ENCODE measurements at places on chromosomes 1 and 21.

GRCh38 chr1:30864681-30865080, 43.9 kb downstream of the SDC3 start:
- no peak for DNase-seq

GRCh38 chr1:205168291-205168690, 43.2 kb downstream of the DSTYK start:
- DNase-seq: no peak

DNA sequence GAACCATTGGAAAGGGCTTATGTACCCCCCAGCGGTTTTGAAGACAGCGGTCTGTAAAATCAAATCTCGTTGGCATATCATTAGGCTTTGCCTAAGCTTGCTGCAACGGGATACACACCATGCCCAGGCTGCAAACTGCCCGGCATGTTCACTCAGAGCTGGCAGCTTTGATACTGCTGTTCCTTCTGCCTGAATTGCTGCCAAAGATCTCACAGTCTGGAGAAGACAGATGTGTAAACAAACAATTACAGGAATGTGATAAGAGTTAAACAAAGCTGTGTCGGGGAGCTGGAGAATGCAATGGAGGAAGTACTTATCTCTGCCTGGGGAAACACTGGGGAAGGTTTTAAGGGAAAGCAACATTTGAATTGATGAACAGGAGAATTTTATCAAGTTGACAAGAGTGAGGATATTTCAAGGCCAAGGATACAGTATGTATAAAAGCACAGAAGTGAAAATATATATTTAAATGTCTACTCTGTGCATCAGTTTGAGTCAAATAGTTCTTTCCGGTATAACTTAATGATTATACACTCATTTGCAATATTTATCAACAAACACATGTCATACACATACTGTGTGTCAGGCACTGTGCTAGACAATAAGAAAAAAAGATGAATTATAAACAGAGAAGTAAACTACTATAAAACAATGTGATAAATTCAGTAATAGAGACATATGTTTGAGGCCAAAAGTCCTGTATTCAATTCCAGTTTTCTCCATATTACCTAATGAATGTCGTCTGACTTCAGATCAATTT, 29.9 kb downstream of the CHML start:
- DNase-seq: no peak

- DNase-seq: no peak
These were observed 6.3 kb upstream of the LYST start for GRCh38 chr1:235873045-235873444.

DNA sequence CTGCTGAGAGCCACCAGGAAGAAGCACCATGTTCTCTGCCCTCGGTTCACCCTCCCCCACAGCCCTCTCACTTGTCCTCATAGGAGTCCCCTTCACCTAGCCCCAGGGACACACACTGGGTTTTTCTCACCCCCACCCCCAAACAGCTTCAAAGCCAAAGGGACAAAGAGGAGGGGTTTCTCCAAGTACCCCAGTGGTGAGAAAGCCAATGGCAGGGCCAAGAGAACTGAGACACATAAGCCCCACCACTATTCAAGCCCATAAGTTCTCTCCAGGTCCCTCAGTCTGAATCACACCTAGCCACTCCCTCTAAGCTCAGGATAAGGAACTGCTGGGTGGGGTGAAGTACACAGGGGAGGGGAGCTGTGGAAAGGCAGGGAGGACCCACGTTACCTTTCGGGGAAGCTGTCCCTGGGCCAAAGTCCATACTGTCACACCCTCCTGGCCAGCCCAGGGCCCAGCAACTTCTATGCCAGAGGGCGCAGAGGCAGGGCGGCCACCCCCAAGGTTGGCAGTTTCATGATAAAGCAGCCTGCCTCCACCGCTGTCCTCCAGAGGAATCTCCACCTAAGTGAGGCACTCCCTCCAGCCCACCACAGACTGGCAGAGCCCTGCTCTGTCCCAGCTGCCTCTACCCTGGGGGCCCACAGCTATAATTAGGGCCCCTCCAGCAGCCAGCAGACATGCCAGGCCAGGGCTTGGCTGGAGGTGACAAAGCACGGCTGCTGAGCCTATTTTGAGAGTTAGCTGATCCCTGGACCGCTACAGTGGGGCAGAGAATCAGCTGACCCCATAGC, 39.0 kb upstream of the PPP1R15B start:
- DNase-seq: no peak

DNA sequence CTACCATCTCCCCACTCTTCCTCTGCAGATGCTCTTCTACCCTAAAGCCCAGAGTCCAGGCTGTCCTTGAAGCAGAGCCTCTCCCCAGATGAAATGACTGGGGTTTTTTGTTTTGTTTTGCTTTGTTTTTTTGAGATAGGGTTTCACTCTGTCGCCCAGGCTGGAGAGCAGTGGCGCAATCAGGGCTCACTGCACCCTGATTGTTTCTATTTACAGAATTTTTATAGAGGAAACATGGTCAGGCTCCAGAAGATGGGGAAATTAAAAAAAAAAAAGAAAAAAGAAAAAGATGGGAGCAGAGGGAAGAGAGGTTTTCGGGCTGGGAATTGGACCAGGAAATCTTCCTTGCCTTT, 43.7 kb upstream of the ZNF281 start:
- no peak for DNase-seq

GRCh38 chr1:30318864-30319718, 404.3 kb downstream of the MATN1 start:
- DNase-seq: no peak

- DNase-seq: no peak
These were observed 340.2 kb upstream of the NR5A2 start for GRCh38 chr1:199687321-199687720.

DNA sequence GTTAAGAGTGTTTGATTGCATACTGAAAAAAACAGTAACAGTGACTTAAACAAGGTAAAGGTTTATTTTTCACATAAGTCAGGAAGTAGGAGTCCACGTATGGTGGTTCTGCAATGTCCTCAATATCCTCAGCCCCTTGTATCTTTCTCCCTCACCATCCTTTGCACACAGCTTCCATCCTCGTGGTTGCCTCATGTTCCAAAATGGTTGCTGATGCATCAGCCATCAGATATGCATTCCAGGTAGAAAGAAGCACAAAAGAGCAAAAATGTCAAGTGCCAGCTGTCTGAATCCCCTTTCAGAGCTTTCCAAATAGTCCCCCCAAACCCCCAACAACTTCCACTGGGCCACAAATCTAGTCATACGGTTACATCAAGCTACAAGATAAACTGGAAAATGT, 138.1 kb downstream of the SYF2 start:
- DNase-seq: no peak

GRCh38 chr1:195608883-195609282, 999.4 kb downstream of the KCNT2 start:
- DNase-seq: no peak

GRCh38 chr21:45004059-45004422, 64.2 kb downstream of the SLX9 start:
- no peak for DNase-seq

DNA sequence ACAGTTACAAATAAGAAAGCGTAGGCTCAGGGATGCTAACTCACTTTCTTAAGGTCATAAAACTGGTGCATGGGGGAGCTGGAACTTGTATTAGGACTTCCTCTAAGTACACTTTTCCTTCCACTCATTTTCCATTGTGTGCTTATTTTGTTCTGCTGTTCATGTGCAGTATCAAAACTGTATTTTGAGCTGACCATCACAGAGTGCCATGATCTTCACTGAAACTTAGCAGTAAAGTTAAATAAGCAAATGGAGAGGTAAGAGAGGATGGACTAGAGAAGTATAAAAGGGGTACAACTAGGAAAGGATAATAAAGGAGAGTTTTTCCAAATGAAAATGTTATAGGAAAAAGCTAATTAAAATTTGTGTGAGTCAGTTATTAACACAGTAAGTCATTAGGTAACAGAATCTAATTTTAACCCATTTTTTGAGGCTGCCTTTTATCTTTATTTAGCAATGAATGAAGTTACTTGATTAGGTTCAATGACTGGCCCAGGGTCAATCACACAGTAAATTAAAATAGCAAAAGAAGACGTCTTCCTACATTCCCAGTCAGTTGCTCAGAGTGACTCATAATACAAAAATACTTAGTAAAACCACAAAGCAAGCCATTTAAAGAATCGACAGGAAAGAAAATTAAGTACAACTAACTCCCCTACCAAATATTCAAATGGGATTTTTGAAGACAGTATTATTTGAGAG, 165.8 kb upstream of the C1orf105 start:
- DNase-seq: no peak

DNA sequence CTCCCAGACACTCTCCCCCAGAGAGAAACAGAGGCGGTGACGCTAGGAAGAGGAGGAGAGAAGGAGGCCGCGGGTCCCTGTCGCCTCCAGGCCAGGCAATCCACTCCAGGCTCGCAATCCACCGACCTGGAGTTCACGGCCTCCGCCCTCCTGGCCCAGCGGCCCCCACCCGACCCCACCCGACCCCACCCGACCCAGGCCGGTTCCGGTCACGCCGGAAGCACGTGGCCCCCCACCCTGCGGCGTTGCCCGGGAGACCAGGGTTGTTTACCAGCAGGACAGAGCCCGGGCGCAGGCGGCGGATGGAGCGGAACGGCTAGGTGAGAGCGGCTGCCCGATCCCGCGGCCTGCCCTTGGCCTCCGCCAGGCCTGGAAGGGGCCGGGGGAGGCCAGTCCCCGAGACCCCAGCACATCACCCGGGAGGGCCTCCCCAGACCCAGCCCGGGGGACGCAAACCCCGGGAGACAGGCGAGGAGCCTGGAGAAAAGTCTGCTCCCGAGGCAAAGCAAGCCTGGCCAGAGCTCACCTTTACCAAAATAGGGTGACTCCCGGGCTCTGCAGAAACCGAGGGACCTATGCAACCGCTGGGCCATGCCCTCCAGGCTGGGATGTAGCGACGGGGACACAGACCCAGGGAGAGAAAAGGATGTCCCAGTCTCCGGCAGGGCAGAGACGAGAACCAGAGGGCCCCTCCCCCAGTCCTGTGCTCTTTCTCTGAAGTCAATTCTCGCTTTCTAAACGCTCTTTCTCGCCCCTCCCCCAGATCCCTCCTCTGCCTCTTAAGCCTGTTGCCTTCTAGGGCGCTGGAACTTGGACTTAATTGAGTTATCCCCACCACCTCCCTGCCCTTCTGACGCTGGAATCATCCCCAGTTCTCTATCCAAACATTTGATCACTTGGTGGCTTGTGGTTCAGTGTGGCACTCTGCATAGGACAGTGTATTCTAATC, at the start of the genes PLA2G2C and UBXN10:
PLA2G2C (minus strand) TSS at position 685 of the 949 bp plus-strand sequence. CDS start 9,155 bp downstream, outside the sequence.
UBXN10 (plus strand) TSS at position 263 of the 949 bp plus-strand sequence. CDS start 4,466 bp downstream, outside the sequence.
- DNase-seq: no peak

DNA sequence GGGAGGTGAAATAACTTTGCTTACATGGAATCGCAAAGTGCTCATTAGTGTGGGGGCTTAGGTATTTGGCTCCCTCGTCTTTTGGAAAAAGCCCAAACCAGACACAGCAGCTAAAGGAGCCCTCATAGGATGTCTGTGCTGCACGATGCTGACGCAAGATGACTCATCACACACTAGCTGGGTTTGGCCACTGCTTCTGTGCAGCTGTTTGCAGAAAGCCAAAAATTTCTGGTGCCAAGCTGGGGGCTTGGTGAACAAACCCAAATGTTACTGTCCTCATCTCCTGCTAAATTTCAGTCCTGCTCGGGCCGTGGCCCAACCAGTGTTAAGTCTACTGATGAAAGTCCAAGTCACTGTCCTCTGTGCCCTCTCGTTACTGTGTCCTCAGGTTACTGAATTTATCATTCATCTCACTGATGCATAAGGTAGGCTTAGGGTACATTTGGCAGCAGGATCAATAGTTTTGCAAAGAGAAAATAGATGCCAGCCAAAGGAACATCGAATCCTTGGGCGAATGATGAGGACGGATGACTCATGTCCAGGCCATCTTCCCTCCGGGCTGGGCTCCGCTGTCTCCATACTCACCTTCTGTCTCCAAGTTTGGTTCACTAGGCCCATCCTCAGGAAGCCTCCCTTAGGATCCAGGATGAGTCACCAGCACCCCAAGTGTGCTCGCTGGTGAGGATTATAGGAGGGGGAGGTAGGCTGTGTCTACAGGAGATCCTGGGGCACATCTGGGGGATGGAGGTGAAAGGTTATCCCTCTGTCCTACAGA, 177.7 kb downstream of the ADSS2 start:
- no peak for DNase-seq

GRCh38 chr1:175005085-175005783, 5.5 kb downstream of the CACYBP start:
- no peak for DNase-seq

DNA sequence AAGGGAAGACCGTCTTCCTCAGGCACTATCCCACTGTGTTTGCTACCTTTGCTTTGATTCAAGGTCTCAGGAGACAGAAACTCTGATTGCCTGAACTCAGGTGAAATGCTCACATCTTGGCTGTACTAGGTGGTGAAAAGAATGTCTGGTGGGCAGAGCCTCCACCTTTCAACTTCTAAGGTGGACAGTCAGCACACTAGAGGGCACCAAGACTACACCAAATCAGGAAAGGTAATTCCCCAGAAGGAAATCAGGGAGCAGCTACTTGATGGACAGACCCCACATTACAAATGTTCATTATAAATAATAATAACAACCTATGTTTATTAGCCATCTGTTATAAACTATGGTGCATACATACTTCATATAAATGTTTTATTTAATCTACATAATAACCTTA, 220.9 kb downstream of the ATG4C start:
- DNase-seq: no peak
